Cardiac atrium fibroblast (primary cell): ENCODE measurements at places on chromosomes 16 and 17. TPM values are rescaled to one million over a fixed set of nuclear protein-coding genes. Genes with fewer than 3 reads are reported as not detected.

The TPSB2 gene
- total RNA-seq, result not detected in 2 replicates

The KRT31 gene
- not detected in 2 replicates for total RNA-seq

The CCL18 gene
- total RNA-seq, result not detected in 2 replicates

The RTN4RL1 gene
- total RNA-seq, result 0.16 and 0.54 TPM in 2 replicates

The P2RX5 gene
- total RNA-seq, result 0.18 and 1.1 TPM in 2 replicates

The FNDC8 gene
- not detected in 2 replicates for total RNA-seq

The EVPLL gene
- not detected in 2 replicates for total RNA-seq

The ANKRD40 gene
- total RNA-seq, result 19.6 and 23.8 TPM in 2 replicates
